Spinal cord (tissue), 10 donors: ENCODE measurements at places on chromosomes 11 and 22. TPM values are rescaled to one million over a fixed set of nuclear protein-coding genes. Genes with fewer than 3 reads are reported as not detected.

DNA sequence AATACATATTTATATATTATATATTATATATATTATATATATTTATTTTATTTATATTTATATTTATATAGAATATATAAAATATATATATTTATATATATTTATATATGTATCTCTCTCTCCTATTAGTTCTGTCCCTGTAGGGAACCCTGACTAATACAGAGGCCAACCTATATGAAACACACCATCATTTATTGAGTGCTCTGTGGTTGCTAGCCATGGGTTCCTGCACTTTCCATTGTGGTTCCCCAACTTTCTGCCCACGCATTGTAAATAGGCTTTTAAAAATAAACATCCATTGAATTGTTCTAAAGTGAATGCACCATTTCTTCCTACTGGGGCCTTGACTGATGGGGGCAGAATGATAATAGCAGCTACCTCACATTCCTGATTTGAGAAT is 93.8 kb upstream of the SESN3 start:
- no peak for DNase-seq

DNA sequence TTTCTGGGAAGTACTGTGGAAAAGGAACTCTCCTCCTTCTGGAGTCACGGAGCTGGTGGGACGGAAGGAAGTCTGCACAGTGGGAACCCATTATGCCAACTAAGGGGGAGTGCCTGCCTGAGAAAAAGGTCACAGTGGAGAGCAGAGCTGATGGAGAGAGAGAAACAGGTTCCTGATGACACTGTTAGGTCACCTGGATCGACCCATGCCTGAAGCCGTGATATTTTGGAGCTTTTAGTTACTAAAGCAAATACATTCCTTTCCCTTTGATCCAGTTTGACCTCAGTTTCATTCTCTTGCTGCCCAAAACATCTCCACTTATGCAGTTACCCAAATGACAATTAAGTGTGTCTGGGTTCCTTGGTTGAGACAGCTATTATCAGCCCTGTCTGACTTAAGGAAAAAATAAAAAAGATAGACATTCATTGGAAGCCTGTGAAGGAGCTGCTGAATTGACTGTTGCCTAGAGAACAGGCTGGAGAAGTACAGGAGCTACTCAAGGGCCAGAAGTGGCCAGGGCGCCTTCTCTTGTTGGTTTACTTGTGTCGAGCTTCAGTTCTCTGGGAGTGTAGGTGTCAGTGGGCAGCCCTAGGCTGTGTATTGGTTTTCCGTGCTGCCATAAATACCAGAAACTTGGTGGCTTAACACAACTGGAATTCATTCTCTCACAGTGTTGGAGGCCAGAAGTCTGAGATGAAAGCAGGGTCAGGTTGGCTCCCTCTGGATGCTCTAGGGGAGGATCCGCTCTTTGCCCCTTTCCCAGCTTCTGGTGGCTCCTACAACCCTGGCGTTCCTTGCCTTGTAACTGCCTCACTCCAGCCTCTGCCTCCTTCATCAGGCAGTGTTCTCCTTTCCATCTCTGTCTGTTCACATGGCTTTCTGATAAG is 13.6 kb downstream of the MRGPRD start:
- DNase-seq, result no peak

DNA sequence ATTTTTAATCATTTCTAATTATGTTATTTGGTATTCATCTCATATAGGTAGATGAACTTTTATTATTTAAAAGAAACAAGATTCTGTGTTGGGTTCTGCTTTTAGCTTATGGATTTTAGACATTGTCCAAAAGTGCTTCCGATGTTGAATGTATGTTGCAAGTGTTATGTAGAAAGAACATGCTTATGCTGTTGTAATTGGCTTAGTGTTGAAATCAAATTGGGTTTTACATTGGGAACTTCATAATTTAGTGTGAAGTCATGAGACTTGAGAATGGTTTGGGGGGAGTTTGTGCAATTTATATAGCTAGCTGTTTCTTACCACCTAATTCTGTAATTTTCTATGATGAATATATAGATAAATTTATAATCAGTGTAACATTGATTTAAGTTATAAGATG is 3.6 kb downstream of the MTMR3 start:
- no peak for DNase-seq

GRCh38 chr11:1050581-1051355 is 14.2 kb upstream of the MUC6 start:
- DNase-seq, result peak; percentile 7

The C22orf15 gene
- 4.9 TPM for total RNA-seq
